ENCODE measurements at places on chromosomes 5 and 9. TPM values are rescaled to one million over a fixed set of nuclear protein-coding genes. Genes with fewer than 3 reads are reported as not detected.

GRCh38 chr5:966941-967340, 41.7 kb upstream of the NKD2 start:
- DNase-seq, result no peak

GRCh38 chr9:123555646-123556045, 199.6 kb downstream of the CRB2 start:
- DNase-seq, result no peak

GRCh38 chr9:96758845-96759673, 18.8 kb downstream of the ZNF510 start:
- peak; percentile 3 for DNase-seq

GRCh38 chr5:79853028-79853427, 138.0 kb downstream of the MTX3 start:
- no peak for DNase-seq

- peak; percentile 31 for DNase-seq
Observed at GRCh38 chr9:120742951-120743416, 28.7 kb upstream of the MEGF9 start.

DNA sequence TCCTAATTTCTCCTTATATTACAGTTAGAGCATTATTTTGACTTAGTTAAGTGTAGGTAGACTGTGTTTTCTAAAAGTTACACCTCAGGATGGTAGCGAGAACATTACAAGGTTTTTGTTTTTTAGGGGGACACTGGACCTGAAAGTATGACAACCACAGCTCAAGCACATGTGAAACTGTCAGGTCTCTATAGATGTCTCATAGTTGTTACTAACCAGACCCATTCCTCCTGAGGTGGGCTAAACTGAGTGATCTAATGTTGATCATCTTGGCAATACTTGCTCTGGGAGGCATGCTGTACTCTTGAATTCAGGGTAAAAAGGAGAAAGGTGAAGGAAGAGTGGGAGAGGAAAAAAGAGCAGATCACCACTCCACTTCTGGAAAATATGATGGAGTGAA, 196.6 kb upstream of the RASEF start:
- no peak for DNase-seq

DNA sequence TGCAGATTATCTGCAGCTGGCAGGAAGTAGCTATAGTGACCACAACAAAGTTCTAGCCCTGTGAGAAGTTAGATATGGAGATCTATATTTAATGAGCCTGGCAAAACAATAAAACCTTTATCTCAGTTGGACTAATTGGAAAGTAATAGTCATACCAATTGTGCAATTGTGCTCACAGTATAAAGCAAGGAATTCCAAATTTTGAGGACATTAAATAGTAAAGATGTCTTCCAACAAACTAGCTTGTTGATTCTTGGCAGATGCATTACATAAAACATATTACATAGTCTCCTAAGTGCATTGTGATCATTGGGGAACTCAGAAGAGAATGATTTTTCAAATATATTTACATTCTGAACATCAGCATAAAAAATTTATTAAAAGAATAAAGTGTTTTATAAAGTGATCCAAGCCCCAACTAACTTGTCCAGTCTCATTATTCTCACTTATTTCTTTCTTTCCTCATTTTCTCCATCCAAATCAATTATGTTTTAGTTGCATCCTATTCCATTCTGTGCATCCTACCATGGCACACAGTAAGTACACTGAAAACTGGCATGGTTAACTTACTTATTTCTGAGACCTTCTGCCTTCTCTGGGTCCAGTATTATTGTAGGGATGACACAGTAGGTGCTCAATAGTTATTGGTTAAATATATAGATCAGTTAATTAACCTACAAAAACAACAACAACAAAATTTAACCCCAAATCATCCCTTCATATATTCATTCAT, 977.2 kb upstream of the NUDT12 start:
- peak; percentile 23 for DNase-seq

DNA sequence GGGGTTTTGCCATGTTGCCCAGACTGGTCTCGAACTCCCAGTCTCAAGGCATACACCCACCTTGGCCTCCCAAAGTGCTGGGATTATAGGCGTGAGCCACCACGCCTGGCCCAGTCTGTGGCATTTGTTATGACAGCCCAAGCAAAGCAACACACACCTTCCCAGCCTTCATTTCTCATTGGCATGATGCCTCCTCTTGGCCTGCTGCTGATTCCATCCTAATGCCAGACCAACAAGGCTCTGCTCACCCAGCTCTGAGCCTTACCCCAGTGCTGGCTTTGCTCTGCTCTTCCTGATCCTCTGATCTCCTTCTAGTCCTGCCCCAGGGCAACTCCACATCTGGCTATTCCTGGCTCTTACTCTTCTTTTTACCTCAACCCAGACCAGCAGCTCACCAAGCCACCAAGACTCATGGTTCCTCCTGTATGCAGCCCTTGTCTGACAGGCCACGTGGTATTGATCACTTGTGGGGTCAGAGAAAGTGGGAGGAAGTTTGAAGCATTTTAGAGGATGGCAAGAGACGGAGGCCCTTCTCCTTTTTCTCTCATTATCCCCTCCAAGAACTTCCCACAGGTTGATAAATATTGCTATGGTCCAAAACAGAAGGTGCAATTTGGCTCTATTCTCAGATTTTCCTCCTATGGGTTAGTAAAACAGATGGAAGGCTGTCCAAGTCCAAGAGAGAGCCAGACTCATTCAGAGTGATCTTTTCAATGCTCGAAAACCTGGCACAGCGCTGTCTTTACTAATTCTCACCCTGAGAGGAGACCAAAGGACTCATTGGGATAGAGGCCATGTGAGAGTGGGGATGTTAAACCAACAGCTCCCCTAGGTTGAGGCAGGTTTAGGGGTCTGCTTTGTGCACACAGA, 958 bp downstream of the CD180 start:
- DNase-seq, result no peak

DNA sequence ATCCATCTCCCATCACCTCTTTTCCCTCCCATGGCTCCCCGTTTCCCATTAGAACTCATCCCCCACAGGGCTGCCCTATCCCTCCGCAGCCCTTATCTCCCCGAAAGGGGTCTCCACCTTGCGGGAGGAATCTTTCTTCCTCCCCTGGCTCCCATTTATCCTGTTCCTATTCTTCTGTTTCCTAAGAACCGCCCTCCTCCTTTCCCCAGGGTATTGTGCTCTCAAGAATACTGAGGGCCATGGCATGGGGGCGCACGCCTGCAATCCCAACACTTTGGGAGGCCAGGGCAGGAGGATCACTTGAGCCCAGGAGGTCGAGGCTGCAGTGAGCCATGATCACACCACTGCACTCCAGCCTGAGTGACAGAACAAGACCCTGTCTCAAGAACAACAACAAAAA, 665 bp downstream of the CD72 start:
- DNase-seq, result no peak

DNA sequence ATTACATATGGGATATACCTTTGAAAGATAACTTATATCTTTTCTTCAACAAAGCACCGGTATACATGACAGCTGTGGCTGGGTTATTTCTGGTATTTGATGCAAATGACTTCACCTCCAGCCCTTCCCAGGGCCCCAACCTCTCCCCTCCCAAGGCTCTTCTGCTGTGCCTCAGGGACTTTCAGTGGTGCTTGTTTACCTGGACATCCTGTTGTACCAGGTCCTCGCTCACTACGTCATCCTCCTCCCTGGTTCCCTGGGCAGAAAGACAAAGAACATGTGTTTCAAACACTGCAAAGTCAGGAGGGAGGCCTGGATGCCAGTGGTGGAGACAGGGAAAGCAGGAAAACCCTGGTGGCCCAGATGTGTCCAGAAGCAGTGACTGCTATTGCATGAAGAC, 23.4 kb downstream of the ANXA6 start:
- no peak for DNase-seq

DNA sequence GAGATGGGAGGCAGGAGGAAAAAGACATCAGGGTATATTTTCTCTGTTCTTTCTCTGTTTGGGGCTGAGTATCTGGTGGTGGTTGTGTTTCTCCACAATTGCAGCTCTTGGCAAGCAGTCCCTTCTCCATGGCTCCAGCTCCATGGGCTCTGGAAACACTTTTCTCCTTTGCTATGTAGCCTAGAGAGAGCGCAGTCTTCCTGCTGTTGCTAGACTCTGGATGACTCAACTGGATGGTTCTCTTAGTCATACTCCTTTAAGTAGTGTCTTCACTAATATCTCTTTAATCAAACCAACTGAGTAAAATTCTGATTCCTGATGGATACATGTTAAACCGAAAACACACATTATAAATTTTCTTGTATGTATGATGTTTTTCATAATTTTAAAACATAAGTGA, 3.3 kb upstream of the PLGRKT start:
- peak; percentile 36 for DNase-seq

GRCh38 chr9:117552811-117553210, 138.0 kb upstream of the ASTN2 start:
- no peak for DNase-seq

- no peak for DNase-seq
Observed at GRCh38 chr5:113240951-113241726, 193.7 kb downstream of the TSSK1B start.

GRCh38 chr9:11558043-11558442, 945.2 kb upstream of the PTPRD start:
- DNase-seq, result no peak

- DNase-seq, result no peak
Observed at GRCh38 chr5:142181096-142181495, 72.5 kb downstream of the NDFIP1 start.

Gene CDKN2B
- total RNA-seq, result 58.3 TPM

Gene DRD1
- under 0.01 TPM for total RNA-seq

Gene MIGA2
- total RNA-seq, result 22.5 TPM

Gene NPM1
- 1,000 TPM for total RNA-seq

Gene RNF14
- 76.9 TPM for total RNA-seq

Gene FAM221B
- total RNA-seq, result not detected

Gene GABRA1
- total RNA-seq, result not detected

Gene NR3C1
- 55.7 TPM for total RNA-seq

Gene SCGB3A2
- not detected for total RNA-seq

Gene PCDHB13
- total RNA-seq, result 0.32 TPM

Measured in fibroblast of villous mesenchyme (primary cell).